Right lobe of liver (tissue), 6 donors: ENCODE measurements at places on chromosomes 2 and 18.

GRCh38 chr2:182933629-182934028, 67.2 kb upstream of the FRZB start:
- DNase-seq: no peak

DNA sequence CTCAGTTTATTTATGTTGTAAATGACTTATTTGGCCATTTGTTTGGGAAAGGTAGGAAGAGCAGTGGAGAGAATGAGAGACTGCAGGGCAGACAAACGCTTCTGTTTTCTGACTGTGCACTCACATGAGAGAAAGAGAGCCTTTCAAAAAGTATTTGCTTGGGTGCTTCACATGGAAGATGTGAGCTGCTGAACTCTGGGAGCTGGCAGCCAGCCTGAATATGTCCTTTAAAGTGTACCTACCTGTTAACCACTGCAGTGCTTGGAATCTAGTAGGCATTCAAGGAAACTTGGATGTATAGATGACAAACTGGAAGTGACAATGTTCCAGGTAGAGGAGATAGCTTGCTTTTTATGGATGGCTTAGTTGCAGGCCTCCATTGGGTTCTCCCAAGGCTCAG, 68.8 kb downstream of the PTPRM start:
- DNase-seq: no peak

GRCh38 chr18:9520666-9521065, 45.4 kb downstream of the RALBP1 start:
- no peak for DNase-seq

DNA sequence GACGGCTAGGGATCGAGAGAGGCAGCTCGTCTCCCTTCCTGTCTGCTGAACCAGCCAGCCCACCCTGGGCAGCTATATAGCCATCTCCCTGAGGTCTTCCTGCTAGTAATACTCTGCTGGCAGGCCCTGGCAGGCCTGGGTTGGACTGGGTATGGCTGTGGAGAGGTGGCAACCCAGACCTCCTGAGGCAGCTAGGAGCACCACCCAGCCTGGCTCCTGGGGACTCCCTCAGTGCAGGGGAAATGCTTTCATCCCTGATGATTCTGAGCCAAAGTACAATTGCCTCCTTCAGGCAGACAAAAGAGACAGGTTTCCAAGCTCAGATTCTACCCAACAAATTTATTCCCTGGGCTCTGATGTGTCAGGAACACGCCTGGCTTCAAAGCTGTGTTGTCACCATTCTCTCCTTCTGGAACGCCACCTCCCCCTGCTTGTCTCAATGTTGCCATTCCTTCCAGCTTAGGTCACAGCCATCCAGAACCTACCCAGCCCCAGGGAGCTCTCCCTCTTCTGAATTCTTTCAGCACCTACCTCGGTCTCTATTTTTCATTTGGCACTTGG, 4.7 kb upstream of the DNAJB2 start:
- no peak for DNase-seq

GRCh38 chr2:58925676-58926081, 684.6 kb upstream of the FANCL start:
- no peak for DNase-seq

DNA sequence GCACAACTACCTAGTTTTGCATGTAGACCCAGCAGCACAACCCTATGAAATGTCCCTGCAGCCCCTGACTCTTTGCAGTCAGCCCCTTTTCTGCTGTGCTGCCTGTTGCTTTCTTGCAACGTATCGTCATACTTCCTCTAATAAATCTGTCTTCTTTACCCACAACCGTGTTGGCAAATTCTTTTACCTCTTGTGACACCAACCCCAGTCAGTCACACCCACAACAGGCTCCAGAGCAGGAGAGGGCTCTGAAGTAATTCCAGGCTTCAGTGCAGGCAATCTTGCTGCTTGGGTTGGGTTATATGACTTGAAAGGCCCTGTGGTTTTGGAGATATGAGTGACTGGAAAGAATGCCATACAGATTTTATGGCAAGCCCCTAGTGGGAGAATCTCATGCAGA, 79.1 kb upstream of the KCNH7 start:
- no peak for DNase-seq

DNA sequence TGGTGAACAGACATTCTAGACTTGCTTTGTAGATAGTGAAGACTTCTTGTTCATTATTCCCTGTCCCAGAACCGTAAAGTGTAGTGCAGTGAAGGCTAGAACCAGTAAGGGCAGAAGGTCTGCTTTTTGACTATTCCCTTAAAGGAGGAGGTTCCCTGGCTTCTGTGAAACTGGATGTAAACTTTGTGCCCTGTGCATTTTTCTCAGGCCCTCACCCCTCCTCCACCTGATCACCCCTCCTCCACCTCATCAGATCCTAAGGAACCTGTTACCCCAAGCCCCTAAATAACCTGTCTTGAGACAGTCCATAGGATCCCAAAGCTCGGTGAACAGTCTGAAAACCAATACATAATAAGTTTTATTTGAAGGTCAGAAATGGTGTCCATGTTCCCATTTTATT, 33.7 kb downstream of the SFT2D3 start:
- DNase-seq: no peak

DNA sequence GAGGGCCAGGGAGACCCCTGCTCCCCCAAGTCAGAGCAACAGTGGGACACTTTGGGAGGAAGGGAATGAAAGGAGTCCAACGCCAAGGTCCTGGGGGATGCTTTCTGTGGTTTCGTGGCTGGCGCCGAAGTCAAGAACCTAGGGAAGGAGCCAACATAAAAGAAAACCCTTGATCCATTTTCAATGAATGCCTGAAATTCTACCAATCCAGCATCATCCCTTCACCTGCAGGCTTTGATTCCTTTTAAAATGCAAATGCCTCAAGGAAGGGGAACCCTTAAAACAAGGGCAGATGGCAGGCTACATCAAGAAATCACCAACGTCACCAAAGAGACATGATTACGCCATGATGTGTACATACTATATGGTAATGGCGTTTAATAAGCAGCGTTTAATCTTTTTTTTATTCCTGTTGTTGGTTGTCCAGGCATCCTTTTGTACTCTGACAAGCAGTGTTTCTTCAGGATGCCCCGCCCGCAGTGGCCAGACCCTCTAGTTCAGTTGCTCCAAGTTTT, 123.3 kb upstream of the SLC1A4 start:
- DNase-seq: no peak

DNA sequence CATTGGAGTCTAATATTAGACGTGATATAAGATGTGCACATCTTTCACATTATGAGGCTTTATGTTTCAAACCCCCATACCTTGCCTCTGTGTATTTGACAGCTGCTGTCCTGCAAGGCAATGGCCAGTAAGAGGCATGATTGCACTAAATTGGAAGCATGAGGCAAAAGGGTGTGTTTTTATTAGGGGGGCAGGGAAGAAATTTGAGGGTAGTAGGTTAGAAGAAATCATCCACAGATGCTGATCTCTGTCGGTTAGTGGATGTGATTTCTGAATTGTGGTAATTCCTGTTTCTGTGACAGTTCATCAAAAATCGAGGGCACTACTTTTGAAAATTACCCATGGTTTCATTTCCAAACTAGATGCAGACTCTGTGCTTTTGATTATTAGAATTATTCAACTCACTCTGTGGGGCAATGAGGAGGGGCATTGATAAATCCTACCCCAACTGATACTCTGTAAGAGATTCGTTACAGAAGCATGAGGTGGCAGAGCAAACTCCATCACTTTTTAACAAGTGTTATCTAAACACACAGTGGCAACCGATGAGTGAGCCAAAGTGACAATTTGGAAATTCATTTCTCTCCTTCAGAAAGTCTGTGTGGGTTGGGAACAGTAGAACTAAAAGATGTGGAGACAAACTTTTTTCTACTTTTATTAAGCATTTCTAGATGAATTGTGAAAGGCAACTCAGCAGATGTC, 453.0 kb downstream of the ARHGAP15 start:
- no peak for DNase-seq

DNA sequence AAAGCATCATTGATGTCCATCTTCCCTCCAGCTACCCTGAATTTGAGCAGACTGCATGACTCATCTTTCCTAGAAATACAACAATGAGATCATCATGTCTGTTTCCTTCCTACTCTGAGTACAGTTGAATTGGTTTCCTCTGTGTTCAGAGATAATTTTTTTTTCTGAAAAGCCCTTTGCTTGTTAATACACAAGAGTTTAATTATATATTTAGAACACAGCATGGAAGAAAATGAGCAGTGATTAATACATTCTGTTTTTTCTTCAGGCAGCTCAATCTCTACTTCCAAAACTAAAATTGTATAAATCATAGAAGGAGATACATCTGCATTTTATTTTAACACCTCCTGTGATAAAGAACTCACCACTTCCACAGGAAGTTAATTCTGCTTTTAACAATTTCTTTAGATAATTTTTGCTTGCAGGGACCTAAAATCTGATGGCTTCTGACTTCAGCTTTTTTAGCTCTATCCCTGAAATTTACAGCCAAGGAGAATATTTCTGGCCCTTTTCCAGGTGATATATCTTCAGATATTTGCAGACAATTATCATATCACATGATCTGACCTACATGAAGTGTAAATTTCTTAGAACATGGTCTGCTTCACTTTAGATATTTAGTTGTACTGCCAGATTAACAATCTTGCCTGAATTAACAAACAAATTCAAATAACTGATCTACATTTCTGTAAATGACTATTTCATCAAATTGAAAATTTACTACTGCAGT, 249.0 kb downstream of the TRIB2 start:
- no peak for DNase-seq

GRCh38 chr2:201580486-201580885, 62.8 kb downstream of the TMEM237 start:
- no peak for DNase-seq

DNA sequence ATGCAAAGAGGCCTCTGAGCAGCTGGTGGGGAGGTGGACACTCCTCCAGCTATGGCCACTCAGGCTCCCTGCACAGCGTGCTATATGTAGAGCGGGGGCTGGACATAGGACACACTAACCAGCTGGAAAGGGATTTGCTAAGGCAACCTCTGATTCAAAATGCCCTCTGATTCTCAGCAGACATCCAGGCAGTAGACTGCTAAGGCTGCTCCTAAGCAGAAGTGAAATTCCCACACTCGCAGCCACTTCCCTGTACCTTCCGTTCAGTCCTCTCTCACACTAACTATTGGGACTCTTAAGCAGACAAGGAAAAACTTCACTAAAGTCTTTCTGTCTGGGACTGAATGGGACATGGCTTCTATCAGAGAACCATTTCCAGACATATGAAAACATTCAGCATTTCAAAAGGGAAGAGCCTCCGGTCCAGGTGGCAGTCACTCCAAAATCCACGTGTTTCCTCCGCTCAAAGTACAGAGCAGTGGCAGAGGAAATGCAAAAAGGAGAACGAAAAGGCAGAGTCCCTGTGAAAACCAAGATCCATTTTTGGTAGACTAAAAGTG, 265.8 kb downstream of the TTC32 start:
- DNase-seq: no peak

DNA sequence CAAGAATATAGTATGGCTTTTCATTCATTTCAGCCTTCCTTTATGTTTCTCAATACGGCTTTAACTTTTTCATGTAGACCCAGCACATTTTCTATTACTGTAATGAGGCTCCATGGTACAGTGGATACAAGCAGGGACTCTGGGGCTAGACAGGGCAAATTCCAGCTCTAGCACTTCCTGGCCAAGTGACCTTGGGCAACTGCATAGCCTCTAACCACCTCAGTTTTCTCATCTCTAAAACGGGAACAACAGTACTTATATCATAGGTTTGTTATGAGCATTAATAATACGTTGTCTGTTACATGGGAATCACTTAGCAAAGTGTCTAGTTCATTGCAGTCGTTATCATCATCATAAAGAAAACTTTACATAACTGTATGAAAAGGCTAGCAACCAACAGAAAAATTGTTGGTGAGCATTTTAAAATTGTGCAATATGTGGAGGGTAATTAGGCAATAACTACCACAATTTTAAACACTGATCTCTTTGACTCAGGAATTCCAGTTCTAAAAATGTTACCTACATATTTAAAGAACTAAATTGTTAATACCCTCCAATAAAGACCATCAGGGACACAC, 13.7 kb upstream of the RMDN2 start:
- no peak for DNase-seq
